ENCODE measurements at places on chromosomes 1 and 21.

DNA sequence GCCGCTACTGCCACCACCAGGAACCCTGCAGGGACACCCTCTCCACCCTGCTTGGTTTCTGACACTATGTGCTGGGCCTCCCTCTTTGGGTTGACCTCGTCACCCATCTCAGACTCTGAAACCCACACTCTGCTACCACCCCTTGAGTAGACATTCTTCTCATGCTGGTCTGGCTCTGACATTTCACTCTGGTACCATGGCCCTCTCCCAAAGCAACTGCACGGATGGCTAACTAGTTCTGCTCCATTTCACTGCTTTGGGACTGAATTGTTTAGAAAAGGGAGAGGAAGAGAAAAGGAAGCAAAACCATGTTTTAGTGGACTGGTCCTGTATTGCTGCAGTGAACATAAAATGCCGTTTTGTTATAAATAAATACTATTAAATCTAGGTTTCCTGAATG, 137.8 kb downstream of the KCNK2 start:
- no peak for DNase-seq

GRCh38 chr21:17949421-17949820, 130.3 kb upstream of the C21orf91 start:
- DNase-seq = no peak

DNA sequence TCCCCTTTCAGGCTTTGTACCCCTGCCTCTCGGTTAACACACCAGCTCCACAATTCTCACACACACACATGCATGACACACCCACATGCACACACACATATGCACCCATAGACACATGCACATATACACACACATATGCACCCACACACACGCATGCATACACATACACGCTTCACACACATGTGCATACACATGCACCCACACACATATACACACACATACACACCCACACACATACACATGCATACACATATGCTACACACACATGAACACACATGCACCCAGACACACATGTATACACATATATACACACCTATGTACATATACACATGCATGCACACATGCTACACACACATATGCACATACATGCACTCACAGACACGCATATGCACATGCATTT, 61.7 kb upstream of the SLC25A33 start:
- no peak for DNase-seq

GRCh38 chr1:72221811-72222210, 60.5 kb downstream of the NEGR1 start:
- DNase-seq = no peak

- peak; percentile 53 for DNase-seq
Measured at GRCh38 chr1:232635778-232636356, 5.9 kb upstream of the SIPA1L2 start.

DNA sequence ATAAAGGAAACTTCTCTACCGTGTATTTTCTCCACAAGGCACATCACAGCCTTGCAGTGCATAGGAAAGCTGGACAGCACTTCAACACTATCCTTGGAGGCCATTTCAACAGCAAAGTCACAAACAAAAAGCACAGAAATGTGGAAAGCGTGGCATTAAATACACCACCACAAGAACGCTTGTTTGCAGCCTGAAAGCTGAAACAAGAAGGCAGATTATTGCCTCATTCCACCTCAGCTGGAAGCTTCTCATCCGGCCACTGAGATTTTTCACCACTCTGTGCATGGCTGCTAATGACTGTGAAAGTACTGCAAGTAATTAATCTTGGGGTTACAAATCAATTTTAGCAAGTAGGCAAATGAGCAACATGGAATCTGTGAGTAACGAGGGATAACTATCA, 50.9 kb upstream of the GALNT2 start:
- no peak for DNase-seq

GRCh38 chr1:228178737-228179684, 13.4 kb downstream of the IBA57 start:
- no peak for DNase-seq

GRCh38 chr1:169974067-169974466, 80.4 kb upstream of the SCYL3 start:
- DNase-seq = no peak

GRCh38 chr1:201328576-201328975, 45.3 kb downstream of the PKP1 start:
- DNase-seq = no peak

Data from HEK293T (cell line).